ENCODE measurements at places on chromosomes 4 and X.

- no peak for DNase-seq
Measured at GRCh38 chrX:10049236-10049635, 82.1 kb downstream of the CLDN34 start.

- no peak for DNase-seq
Measured at GRCh38 chr4:70734168-70734954, 12.6 kb downstream of the RUFY3 start.

GRCh38 chr4:18020145-18020670 lies 1.3 kb downstream of the LCORL start:
- no peak for DNase-seq

GRCh38 chr4:37002625-37003024 lies 241.9 kb upstream of the NWD2 start:
- DNase-seq, result no peak

DNA sequence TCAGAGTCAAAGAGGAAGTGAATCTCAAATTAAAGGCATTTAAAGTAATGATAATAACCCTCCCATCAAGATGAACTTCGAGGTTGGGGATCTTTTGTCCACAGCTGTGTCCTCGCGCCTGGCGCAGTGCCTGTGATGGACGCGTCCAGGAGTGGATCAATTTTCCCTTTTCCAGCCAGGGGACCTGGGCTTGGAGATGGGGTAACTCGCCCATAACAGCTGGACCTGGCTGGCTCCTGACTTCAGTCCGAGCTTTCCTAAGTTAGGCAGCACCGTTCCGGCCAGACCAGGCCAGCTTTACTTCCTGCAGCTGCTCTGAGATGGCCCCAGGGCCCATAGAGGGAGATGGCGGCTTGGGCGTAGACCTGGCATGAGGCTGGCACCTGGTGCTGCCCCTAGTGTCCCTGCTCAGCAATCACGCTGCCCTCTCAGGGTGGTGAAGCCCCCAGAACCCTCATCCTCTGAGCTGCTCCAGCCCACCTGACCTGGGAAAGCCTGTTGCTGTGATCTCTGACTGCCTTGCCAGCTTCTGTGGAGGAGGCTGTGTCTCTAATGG lies 23.9 kb downstream of the ADRA2C start:
- DNase-seq, result no peak

GRCh38 chr4:99759346-99759984 lies 57.2 kb upstream of the DAPP1 start:
- no peak for DNase-seq

GRCh38 chrX:120223374-120223773 lies 27.2 kb upstream of the ZBTB33 start:
- DNase-seq, result no peak

Measured in stimulated activated CD4-positive, alpha-beta T cell treated with anti-CD3 and anti-CD28 coated beads, Interleukin-1b, Interleukin-23, amount 100 ng/mL, for 1 hour (primary cell).